ENCODE measurements at places on chromosomes 4 and X. TPM values are rescaled to one million over a fixed set of nuclear protein-coding genes. Genes with fewer than 3 reads are reported as not detected.

The CFAP47 gene
- 0.08 TPM for total RNA-seq

The PAGE2B gene
- not detected for total RNA-seq

The HERC6 gene
- 9.2 TPM for total RNA-seq

The ZAR1 gene
- 1.1 TPM for total RNA-seq

The PCSK1N gene
- total RNA-seq: 2.3 TPM

The DOCK11 gene
- 5.5 TPM for total RNA-seq

The GIMD1 gene
- not detected for total RNA-seq

The SPANXN3 gene
- total RNA-seq: not detected

The GYPE gene
- not detected for total RNA-seq

The TBX22 gene
- not detected for total RNA-seq

The MAGEC3 gene
- 0.68 TPM for total RNA-seq

The CNGA1 gene
- total RNA-seq: 1.1 TPM

The RPA4 gene
- 0.82 TPM for total RNA-seq

The MAPK10 gene
- 0.87 TPM for total RNA-seq

The GPR143 gene
- not detected for total RNA-seq

The DOK7 gene
- 1.2 TPM for total RNA-seq

The CCKAR gene
- not detected for total RNA-seq
